Non-pigmented ciliary epithelial cell (primary cell): ENCODE measurements at places on chromosomes 16 and 17.

- DNase-seq: no peak
These were observed 287.3 kb upstream of the CCL2 start for GRCh38 chr17:33967608-33968349.

- no peak for DNase-seq
These were observed 3.1 kb upstream of the ADORA2B start for GRCh38 chr17:15941781-15942180.

DNA sequence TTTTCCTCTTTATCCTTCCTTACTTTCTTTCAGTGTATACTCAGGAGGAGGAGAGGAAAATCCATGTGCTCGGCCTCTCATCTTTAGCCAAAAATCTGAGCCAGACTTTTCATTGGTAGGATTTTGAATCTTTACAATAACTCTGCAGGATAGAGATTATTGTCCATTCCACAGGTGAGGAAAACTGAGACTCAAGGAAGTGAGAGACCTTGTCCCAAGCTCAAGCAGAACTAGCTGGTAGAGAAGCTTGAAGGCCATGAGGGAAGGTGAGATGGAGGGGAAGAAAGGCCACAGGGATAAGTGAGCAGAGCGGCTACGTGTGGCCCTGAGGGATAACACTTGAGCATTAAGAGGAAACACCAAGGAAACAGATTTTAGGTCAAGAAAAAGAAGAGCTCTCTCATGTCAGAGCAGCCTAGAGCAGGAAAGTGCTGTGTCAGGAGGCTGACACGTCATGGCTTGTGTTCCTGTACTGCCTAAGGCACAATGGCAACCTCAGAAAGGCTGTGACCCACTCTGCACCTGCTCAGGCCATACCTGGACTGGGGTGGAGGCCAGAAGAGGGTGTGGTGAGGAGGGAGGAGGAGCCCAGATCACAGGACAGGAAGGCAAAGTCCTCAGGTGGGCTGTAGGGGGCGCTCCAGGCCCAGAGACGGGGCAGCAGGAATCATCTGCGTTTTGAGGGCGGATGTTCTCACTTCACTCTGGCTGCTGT, 11.9 kb downstream of the MT4 start:
- DNase-seq: peak; percentile 4

GRCh38 chr17:76074390-76075363, at the start of gene GALR2:
Gene GALR2, plus strand, starts transcription at chr17:76074781. Its CDS starts 103 bp downstream, at chr17:76074884.
- DNase-seq: no peak

DNA sequence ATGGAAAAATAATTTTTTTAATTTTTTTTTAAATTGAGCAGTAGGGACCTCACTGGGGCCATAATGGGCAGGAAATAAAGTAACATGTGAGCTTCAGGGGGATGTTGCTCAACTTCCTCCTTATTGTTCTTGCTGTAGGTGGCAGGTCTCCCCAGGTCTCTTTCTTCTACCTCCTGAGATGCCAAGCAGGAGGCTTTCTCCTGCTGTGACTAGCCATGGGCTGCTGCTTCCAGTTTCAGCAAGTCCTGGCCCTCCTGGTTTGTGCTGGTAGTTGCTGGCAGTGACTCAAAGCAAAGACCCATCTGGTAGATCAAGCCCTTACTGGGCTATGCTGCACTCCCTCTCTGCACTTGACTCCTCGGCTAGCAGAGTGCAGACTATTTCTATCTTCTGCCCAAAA, 2.3 kb downstream of the DPEP2NB start:
- no peak for DNase-seq
